ENCODE measurements at places on chromosomes 5 and 9. TPM values are rescaled to one million over a fixed set of nuclear protein-coding genes. Genes with fewer than 3 reads are reported as not detected.

DNA sequence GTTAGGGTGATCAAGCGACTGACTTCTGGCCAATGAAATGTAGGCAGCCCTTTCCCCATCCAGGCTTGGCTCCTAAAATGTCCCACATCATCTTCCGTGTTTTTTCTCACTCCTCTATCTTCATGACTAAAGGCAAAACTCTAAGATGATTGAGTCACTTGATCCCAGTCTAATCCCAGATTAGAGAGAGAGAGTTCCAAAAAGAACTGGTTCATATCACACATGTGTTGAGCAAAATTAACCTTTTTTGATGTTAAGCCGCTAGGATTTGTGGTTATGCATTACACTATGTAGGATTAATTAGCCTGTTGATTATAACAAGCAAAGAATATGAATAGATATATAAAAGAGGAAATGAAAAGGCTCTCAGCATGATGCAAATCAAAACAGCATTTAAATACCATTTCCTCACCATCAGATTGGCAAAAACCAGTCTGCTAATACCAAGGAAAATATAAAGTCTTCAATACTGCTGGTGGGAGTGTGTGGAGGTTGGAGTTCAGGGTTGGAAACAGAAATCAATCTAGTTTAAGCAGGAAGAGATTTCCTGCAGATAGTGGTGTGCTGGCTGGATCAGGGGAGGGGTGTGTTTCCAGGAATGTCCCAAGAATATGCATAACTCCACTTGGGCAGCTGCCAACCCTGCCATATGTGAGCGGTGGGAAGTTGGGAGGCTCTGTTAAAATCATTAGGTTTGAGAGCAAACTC is 187.6 kb upstream of the S1PR3 start:
- no peak for DNase-seq

DNA sequence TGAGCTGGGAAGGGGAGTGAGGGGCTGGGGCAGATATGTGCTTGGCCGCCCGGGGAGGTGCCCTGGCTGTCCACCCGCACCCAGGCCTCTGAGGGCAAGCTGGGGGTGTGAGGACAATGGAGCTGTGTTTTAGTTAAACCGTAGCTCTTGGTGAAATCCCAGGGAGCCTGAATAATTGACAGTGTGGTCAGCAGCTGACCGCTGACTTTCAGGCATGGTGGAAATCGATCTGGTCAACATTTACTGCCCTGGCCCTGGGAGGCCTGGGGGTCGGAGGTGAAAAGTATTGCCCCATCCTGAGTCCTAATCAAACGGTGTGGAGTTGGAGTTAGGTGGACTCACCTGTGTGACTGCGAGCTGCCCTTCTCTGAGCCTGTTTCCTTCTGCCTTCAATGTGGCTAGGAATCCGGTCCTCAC is 31.2 kb upstream of the CRB2 start:
- DNase-seq, result no peak

Gene C9
- not detected for total RNA-seq

Gene TAF7
- total RNA-seq, result 108 TPM

Gene SLC34A1
- not detected for total RNA-seq

Data from left ventricle myocardium inferior (tissue), 1 donor.